ENCODE measurements at places on chromosomes 3 and 15.
A peak's percentile ranks its signal among the peaks of the same experiment; 100 is the strongest.

DNA sequence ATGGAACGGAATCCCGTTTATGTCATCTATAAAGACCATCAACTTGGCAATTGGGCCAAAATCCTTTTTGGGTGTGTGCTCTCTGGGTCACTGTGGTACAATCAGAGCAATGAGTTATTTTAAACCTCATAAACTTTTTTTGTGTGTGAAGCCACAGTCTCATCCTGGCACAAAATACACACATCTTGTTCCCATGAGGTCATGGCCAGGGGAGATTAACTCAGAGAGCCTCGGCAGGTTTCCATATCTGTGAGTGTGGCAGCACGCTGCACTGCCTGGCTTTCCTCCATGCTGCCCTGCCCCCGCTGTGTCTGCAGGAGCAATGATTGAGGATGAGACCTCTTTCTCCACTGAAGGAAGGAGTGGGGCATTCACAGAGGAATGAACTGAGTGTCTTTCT lies 54.0 kb upstream of the DLG1 start:
- DNase-seq = no peak

GRCh38 chr3:124142389-124142970 lies 150.6 kb upstream of the ROPN1 start:
- DNase-seq = no peak

GRCh38 chr3:7813365-7813764 lies 688.3 kb upstream of the LMCD1 start:
- DNase-seq = no peak

DNA sequence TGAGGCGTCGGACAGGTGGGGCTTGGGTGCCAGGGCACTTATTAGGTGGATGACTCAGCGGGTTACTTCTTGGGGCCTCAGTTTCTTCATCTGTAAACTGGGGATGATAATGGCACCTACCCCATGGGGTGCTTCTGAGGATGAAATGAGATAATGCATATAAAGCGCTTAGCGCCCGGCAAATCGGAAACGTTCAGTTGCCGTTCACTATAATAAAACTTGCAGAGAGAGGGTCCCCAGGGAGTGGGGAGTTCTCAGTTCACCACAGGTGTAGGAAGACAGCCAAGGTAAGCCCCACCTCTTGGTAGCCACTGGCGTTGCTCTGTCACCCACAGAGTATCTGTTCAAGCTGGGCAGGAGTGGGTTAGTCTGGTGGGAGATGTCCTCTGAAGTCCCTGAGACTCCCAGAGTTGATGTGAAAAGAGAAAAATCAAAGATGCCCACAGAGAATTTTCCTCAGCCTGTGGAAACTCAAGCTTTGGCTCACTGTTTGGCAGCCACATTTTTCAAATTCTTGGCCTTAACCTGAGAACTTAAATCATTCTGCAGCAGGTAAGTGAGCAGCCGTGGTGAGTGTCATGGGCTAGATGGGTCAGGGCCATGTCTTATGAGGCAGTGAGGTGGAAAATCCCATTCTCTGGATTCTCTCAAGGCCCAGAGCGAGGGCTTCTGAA lies 221.5 kb upstream of the BHLHE40 start:
- DNase-seq = no peak

GRCh38 chr3:32374788-32375595 lies 16.7 kb upstream of the CMTM7 start:
- peak; percentile 74 for DNase-seq

DNA sequence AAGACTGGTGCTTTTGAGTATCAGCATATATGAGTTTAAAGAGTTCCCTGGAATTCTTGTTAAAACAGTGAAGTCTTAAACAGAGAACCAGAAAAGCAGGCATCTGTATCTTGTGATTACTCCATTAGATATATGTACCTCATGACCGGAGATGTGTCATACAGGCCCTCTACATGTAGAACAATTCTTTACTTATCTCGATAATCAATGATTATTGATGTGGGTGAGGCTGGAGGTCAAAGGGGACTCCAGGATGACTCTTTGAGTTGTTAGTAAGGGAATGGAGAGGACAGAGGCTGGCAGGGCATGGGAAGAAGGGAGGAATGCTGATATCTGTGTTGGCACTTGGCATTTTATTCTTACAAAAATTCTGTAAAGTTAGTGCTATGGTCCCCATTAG lies 155.7 kb downstream of the GAP43 start:
- no peak for DNase-seq

DNA sequence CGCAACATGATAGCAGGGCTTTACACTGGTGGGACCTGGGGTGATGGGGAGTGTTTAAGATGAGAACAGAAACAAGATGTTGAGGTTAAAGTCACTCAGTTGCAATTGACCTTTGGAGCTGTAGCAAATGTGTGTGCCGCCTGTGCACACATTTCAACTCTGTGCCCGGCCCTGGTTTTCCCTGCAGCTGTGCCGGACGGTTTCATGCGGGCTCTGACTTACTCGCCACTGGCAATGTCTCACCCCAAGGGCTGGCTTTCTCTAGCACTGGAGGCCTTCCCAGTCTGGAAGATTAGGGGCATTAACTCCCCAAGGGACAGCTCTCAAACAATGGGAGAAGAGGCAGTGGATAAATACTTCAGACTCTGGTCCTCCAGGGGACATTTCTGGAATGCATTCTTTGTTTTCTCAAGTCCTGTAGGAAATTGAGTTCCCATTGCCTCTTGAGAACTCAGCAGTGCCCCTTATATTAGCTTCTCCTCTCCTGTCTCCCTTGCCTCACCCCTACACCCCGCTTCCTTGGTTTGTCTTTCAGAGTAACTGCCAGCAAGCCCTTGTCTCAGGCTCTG lies 152.5 kb downstream of the EDEM1 start:
- no peak for DNase-seq

GRCh38 chr3:181725830-181726229 lies 14.1 kb downstream of the SOX2 start:
- no peak for DNase-seq

DNA sequence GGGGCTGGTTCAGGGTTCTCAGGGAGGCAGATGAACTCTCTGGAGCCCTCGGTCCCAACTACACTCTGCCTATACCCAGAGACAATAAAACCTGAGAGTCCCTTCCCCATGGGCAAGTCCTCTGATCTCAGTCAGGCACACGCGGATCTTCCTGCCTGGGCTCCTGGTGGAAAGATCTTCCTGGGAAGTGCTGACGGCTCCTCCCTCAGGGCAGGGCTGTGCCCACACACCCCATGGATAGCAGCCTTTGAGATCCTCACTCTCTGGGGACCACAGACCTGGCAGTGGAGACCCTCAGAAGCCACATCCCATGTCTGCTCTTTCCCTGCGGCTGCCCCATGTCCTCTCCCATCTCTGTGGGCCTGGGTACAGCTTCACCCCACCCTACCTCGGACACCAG lies 10.4 kb downstream of the SH2D7 start:
- DNase-seq = no peak

All from ACHN (cell line).